Epithelial cell of umbilical artery (primary cell): ENCODE measurements at places on chromosomes 5 and 9. TPM values are rescaled to one million over a fixed set of nuclear protein-coding genes. Genes with fewer than 3 reads are reported as not detected.

Gene NUTM2G
- total RNA-seq: not detected in 2 replicates

Gene CACNA1B
- under 0.01 TPM in 1 of 2 replicates, not detected in the other for total RNA-seq

Gene SPARC
- total RNA-seq: 702 and 1,012 TPM in 2 replicates

Gene N4BP3
- 28.1 and 30.2 TPM in 2 replicates for total RNA-seq

Gene RNF208
- 0.32 TPM in 1 of 2 replicates, not detected in the other for total RNA-seq

Gene OLFM1
- total RNA-seq: 0.65 and 2.0 TPM in 2 replicates

Gene EQTN
- total RNA-seq: not detected in 2 replicates

Gene AGXT2
- total RNA-seq: not detected in 2 replicates

Gene ORM2
- not detected in 2 replicates for total RNA-seq

Gene RIMOC1
- total RNA-seq: 11.0 and 19.3 TPM in 2 replicates

Gene PCDHB6
- total RNA-seq: not detected in 2 replicates

Gene CTXN3
- total RNA-seq: under 0.01 TPM in 1 of 2 replicates, not detected in the other

Gene FASTKD3
- 19.2 and 19.9 TPM in 2 replicates for total RNA-seq

Gene GRXCR2
- not detected in 2 replicates for total RNA-seq

Gene CSNK1A1
- 371 and 522 TPM in 2 replicates for total RNA-seq

Gene TRPM3
- total RNA-seq: 0.46 and 1.6 TPM in 2 replicates

Gene OBP2B
- not detected in 2 replicates for total RNA-seq

Gene ISCA1
- total RNA-seq: 21.4 and 27.2 TPM in 2 replicates

Gene TCF7
- total RNA-seq: 0.15 and 0.65 TPM in 2 replicates

Gene PDE6A
- total RNA-seq: not detected in 2 replicates

Gene PHF24
- not detected in 2 replicates for total RNA-seq

Gene PCDHGA10
- 2.3 TPM in 2 replicates for total RNA-seq

Gene NCS1
- 28.1 and 37.4 TPM in 2 replicates for total RNA-seq

Gene TRIM23
- total RNA-seq: 13.3 and 22.6 TPM in 2 replicates

Gene LRRC70
- total RNA-seq: 27.7 and 42.6 TPM in 2 replicates

Gene IRX1
- total RNA-seq: under 0.01 TPM in 1 of 2 replicates, not detected in the other

Gene NPR3
- total RNA-seq: 1.7 and 2.3 TPM in 2 replicates

Gene CRB2
- not detected in 2 replicates for total RNA-seq

Gene SLCO4C1
- under 0.01 TPM in 1 of 2 replicates, not detected in the other for total RNA-seq

Gene IFNA2
- total RNA-seq: not detected in 2 replicates

Gene FBP2
- not detected in 2 replicates for total RNA-seq

Gene KIF27
- 2.9 and 4.1 TPM in 2 replicates for total RNA-seq

Gene ARHGEF39
- 0.97 and 1.5 TPM in 2 replicates for total RNA-seq

Gene GALNT12
- total RNA-seq: 0.65 and 0.91 TPM in 2 replicates

Gene CDC14B
- total RNA-seq: 1.6 and 2.4 TPM in 2 replicates

Gene CDC20B
- total RNA-seq: under 0.01 TPM in 1 of 2 replicates, not detected in the other

Gene SPINK5
- total RNA-seq: 1.6 TPM in 1 of 2 replicates, not detected in the other

Gene ZNF354B
- 6.8 and 7.8 TPM in 2 replicates for total RNA-seq

Gene RASGRF2
- total RNA-seq: 15.3 and 15.9 TPM in 2 replicates

Gene LIX1
- total RNA-seq: not detected in 2 replicates

Gene QRFP
- not detected in 2 replicates for total RNA-seq
